ENCODE measurements at places on chromosomes 4 and X.
A peak's percentile ranks its signal among the peaks of the same experiment; 100 is the strongest.

- no peak for DNase-seq
These were observed 256.2 kb upstream of the GPR101 start for GRCh38 chrX:137290011-137290410.

DNA sequence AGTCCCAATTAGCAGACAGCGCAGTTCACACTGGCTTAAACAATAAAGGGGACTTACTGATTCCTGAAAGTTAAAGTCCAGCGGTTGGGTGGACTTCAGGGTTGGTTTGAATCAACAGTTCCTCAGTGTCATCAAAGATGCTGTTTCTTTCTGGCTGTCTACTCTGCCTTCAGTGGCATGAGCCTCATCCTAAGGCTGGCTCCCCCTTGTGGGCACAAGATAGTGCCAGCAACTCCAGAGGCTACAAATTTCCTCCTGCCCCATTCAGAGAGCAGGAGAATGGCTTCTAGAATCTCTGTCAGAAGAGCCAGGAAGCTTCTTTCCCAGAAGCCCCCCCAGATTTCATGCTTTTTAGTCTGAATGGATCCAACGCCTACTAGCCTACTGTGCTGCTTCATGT, 82.4 kb upstream of the MTM1 start:
- peak; percentile 79 for DNase-seq

GRCh38 chr4:99134586-99134985, 9.5 kb downstream of the ADH4 start:
- DNase-seq: no peak

- no peak for DNase-seq
These were observed 823 bp upstream of the MAN2B2 start for GRCh38 chr4:6573986-6574746.

- peak; percentile 9 for DNase-seq
These were observed 48.2 kb downstream of the TMEM156 start for GRCh38 chr4:38983787-38984598.

GRCh38 chrX:78710171-78710570, 37.3 kb upstream of the LPAR4 start:
- DNase-seq: no peak

- peak; percentile 36 for DNase-seq
These were observed 2.8 kb downstream of the VEGFC start for GRCh38 chr4:176789955-176790354.

Measured in globus pallidus (tissue), 1 donor.